ENCODE measurements at places on chromosomes 6 and 20. TPM values are rescaled to one million over a fixed set of nuclear protein-coding genes. Genes with fewer than 3 reads are reported as not detected.

Gene KHDC1L
- not detected for polyA plus RNA-seq

Gene VGLL2
- polyA plus RNA-seq = not detected

- H3K27me3 ChIP-seq = no peaks in the 10 kb centered on the region
- no peak overlapping the region for H3K27ac ChIP-seq
- no peaks in the 10 kb centered on the region for H3K36me3 ChIP-seq
- DNase-seq = no peak
Observed at GRCh38 chr6:39913391-39913916, 20.8 kb downstream of the MOCS1 start.

GRCh38 chr20:45117581-45117980 is 2.6 kb upstream of the WFDC5 start:
- no peaks in the 10 kb centered on the region for H3K36me3 ChIP-seq
- DNase-seq = no peak
- no peaks in the 10 kb centered on the region for H3K27me3 ChIP-seq

- no peaks in the 10 kb centered on the region for H3K4me1 ChIP-seq
- H3K4me3 ChIP-seq = no peak overlapping the region
- no peak overlapping the region for H3K27ac ChIP-seq
- no peak for DNase-seq
- H3K36me3 ChIP-seq = no peaks in the 10 kb centered on the region
Observed at GRCh38 chr6:3665608-3666007, 85.9 kb downstream of the PXDC1 start.

Gene FAM135A
- polyA plus RNA-seq = 10.7 TPM

DNA sequence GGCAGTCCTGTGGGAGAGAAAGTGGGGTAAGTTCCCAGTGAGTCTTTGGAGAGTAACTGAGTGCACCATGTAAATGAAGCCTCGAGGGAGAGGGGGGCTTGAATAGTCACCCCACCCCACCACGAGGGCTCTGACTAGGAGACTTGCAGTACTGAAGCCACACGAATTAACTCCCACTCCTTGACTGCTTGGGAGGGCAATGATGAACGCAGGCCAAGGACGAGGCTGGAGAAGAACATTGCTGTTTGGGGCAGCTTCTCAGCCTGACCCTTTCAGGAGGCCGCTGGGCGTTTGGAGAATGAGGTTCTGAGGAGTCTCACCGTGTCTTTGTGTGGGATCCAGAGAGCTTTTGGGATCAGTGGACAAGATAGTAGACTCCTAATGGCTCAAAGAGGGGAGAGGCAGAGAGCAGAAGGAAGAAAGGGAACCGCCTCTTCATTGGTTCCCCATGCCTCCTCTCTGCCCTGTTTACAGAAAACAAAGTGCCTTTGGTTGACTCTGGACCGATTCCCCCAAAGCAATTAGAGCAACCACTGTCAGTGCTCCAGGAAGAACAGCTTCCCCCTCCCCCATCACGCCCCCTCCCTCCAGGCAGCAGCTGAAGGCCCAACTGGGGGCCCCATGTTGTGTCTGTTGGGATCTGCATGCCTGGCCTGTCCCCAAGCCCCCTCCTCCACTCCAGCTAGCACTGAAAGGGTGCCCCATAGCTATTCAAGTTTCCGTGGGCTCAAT is 41.7 kb upstream of the CDKN1A start:
- DNase-seq = no peak
- H3K27ac ChIP-seq = no peak overlapping the region
- no peaks in the 10 kb centered on the region for H3K36me3 ChIP-seq
- peaks cover 22% of the 10 kb centered on the region for H3K4me1 ChIP-seq
- no peaks in the 10 kb centered on the region for H3K27me3 ChIP-seq
- H3K4me3 ChIP-seq = no peak overlapping the region

- DNase-seq = no peak
- H3K4me3 ChIP-seq = no peak overlapping the region
- H3K27me3 ChIP-seq = no peaks in the 10 kb centered on the region
- no peaks in the 10 kb centered on the region for H3K36me3 ChIP-seq
- no peaks in the 10 kb centered on the region for H3K4me1 ChIP-seq
Observed at GRCh38 chr20:63464289-63464635, 8.2 kb downstream of the KCNQ2 start.

DNA sequence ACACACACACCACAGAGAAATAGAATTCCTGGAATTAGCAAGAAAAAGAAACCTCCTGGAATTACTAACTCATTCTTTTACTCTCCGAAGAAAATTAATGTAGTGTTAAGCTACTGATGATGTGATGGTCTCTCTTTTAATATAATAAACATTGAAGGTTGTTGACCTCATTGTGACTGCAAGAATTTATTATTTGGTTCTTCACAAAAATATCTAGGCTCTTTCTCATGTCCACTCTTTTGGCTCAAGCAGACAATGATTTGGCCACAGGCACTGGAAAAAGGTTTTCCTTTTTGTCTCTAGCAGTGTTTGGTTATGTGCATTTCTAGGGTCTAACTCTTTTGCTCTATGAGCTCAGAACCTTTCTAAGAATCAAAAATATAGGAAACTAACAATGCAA is 811.9 kb downstream of the TENT5A start:
- H3K27ac ChIP-seq = no peak overlapping the region
- no peaks in the 10 kb centered on the region for H3K36me3 ChIP-seq
- H3K27me3 ChIP-seq = no peaks in the 10 kb centered on the region
- H3K4me1 ChIP-seq = no peaks in the 10 kb centered on the region

DNA sequence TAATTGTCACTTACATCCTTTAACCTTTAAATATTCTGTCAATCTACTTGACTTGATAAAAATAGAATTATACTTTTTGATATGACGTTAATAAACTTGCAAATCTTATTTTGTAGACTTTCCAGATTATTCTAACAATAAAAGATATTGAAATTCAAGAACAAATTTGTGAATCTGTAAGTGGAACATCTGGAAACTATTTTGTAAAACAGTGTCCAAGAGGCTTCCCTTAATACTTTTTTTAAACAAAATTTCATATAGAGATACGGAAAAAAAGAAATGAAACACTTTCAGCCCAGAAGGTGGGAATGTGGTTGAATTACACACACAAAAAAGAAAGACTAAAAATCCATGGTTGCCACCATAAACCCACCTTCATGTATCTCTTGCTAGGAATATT is 174.4 kb downstream of the COL19A1 start:
- DNase-seq = no peak
- no peaks in the 10 kb centered on the region for H3K36me3 ChIP-seq
- no peaks in the 10 kb centered on the region for H3K27me3 ChIP-seq
- no peaks in the 10 kb centered on the region for H3K4me1 ChIP-seq
- H3K27ac ChIP-seq = no peak overlapping the region

DNA sequence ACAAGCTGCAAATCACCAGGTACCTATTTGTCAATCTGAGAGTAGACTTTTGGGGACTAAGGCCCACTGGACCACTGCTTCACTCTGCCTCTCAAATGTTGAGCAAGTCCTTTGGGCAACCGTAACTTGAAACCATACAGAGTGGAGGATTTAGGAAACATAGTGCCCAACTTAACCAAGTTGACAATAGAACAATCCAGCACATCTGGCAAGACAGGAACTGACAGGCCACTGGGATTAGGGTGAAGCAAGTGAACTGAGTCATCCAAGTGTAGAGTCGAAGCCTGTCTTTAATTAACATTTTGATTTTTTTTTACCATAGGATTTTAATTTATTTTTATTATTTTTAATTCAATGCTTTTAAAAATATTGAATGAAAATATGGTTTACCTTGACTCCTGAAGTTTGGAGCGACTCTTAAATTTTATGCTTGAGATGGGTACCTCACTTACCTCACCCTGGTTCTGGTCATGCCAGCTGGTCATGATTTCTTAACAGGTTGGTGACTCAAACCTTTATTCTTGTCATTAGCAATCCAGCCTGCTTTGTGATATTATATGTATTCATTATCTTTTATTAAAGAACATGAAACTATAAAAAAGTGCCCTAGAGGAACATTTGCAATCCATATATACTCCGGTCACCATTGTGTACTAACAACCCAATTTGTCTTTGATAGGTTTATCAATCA is 312.1 kb upstream of the DEFB112 start:
- H3K4me1 ChIP-seq = no peaks in the 10 kb centered on the region
- H3K4me3 ChIP-seq = no peak overlapping the region
- H3K27ac ChIP-seq = no peak overlapping the region
- no peak for DNase-seq

DNA sequence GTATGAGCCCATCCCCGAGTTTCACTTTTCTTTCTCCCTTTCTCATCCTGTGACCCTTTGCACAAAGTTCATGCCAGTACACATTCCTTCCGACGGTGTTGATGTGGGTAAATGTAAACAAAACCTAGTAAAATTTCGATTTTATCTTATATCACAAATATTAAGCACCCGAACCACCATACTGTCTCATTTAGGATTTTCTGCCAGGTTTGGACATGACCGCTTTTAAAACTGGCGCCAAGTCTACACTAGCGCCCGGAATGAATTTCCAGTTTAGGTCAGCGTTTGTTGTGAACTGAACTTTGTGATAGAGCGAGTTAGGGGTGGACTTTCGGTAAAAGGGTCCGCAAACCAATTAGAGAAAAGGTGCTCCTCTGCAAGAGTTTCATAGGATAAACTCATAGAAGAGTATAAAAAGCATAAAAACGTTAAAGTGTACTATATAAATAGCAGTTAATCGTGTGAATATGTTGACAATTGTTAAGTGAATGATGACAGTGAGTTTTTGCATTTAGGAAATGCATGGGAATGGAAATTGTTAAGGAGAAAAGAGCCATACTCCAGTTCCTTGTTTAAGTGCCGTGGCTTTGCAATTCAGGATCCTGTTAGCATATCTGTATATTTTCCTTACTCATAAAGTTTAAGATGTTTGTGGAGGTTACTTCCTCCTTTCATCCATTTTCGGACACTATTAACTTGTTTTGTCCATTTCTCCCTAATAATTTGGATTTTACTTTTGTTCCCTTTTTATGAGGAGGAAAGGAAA is 937 bp downstream of the AKAP7 start:
- DNase-seq = peak; percentile 31
- H3K27me3 ChIP-seq = no peaks in the 10 kb centered on the region

DNA sequence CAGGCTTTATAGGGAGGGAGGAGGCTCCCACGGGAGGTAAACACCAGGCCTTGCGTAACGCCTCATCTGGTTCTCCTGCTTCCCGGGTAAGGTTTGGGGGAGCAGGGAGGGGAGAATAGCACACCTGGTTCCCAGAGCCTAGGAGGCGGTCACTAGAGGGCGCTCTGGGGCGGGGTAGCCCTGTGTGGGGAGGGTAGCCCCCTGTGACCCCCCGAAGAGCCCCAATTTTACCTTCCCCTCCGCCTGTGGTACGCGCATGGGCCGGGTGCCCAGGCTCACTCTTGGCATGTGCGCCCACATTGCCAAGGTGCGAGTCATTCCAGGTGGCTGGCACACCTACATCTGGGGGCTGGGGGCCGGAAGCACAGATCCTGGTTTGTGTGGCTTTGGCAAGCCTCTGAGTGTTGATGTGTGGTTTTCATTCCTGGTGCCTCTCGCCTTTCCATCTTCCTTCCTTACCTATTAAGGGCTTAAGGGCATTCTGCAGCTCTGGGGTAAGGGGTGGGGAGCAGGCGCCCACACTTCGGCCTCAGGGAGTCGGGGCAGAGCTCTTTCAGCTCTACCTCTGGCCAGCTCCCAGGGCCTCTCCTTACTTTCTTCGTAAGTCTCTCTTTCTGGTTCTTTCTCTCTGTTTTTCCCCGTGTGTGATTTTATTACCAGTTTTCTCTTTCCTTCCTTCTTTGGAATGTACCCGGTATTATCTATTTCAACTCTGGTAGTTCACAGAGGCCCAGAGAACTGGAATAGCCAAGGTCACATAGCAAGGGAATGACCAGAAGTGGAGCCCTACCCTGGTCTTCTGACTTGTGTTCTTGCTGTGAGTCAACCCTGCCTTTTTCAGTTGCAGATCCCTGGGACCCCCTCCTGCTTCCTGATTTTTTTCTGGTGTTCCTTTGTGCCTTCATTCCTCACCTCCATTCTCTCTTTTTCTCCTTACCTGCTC is 492 bp upstream of the RNF39 start:
- no peak overlapping the region for H3K4me3 ChIP-seq
- peaks cover 8% of the 10 kb centered on the region for H3K4me1 ChIP-seq
- no peak overlapping the region for H3K27ac ChIP-seq
- peak; percentile 45 for DNase-seq
- no peaks in the 10 kb centered on the region for H3K36me3 ChIP-seq

DNA sequence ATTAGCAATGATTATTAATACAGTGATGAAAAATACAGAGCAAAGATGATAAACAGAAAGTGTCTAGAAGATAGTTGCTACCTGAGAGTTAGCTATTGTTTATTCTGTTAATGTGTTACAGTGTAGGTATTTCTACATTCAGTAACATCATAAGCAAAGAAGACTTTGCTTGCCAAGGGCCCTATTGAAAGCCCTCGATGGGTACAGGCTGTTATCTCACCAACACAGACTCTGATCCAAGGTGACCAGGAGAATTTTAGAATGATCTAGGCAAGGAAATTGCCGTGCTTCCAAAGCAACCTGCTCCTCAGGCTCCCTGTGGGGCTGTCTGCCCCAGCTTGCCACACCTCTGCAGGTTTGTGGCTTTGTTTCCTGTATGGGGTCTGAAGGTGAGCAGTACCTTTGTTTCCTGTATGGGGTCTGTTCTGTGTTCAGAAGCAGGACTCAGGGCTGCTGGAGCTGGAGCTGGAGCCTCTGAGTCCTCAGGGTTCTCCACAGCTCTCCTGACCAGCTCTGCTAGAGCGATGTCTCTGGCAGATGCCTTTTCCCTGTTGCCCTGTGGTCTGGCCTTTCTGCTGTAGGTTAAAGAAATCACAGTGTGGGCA is 32.5 kb downstream of the PHACTR3 start:
- H3K4me1 ChIP-seq = peaks cover 3% of the 10 kb centered on the region
- H3K27me3 ChIP-seq = no peaks in the 10 kb centered on the region
- no peaks in the 10 kb centered on the region for H3K36me3 ChIP-seq
- no peak overlapping the region for H3K4me3 ChIP-seq
- no peak for DNase-seq

DNA sequence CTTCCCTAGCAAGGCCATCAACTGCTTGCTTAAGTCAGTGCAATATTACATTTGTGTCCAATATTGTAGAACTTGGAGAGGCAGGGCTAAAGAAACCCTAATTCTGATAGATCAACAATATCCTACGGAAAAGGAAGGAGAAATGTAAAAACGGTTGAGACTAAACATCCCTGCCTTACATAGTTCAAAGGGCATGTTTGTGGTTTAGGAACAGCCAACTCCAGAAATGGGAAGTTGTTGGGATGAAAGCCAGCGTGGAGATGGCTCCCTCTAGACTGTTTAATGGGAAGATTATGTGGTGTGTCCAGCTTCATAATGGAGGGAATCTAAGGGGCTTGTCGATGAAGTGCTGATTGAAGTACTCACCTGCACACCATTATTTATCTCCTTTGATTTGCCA is 145.3 kb upstream of the TENT5A start:
- H3K27me3 ChIP-seq = no peaks in the 10 kb centered on the region
- H3K4me3 ChIP-seq = no peak overlapping the region
- peaks cover 17% of the 10 kb centered on the region for H3K4me1 ChIP-seq

DNA sequence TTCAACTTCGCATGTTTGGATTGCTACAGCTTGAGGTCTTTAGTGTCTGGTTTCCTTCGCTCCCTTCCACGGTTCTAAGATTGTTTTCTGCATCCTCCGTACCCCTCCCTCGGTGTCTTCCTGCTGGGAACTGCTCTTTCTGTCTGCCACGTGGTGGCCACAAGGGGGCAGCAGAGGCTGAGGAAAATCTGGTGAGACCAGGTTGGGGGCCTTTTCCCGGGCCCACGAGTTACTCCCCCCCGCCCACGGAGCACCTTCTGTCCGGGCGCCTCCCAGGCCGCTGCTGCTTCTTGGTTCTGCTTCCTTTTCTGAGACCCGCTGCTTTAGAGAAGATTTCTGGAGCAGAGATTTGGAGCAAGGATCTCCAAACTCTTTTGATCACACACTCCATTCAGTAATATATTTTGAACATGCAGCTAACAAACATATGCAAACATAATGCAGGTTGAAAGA is 21.1 kb upstream of the NOTCH4 start:
- no peak overlapping the region for H3K4me3 ChIP-seq
- no peaks in the 10 kb centered on the region for H3K36me3 ChIP-seq
- H3K4me1 ChIP-seq = no peaks in the 10 kb centered on the region
- DNase-seq = peak; percentile 94
